ENCODE measurements at places on chromosomes 2 and 18.
A peak's percentile ranks its signal among the peaks of the same experiment; 100 is the strongest.

DNA sequence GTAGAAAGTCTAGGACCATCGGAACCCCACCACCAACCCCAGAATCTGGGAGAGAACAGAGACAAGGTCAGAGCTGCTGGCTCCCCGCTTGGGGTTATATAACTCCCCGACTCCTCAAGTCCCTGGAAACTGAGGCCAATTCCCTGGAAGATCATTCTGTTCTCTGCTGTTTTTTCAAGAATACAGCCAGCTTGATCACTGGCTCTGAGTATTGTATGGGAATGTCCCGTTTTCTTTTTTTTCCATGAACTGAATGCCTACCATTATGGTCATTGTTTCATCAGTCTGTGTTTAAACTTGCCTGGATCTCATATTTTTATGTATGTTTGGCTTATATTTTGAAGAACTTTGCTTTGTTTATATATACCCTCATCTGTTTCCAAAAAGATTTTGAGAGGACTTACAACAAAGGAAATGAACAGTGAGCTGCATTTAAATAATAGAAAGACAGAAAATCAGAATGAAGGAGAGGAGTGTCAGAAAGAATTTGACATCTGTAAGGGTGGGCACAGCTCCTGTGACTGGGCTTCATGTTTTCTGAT lies 90.0 kb upstream of the ALPP start:
- no peaks in the 10 kb centered on the region for H3K27me3 ChIP-seq
- no peaks in the 10 kb centered on the region for H3K36me3 ChIP-seq
- no peak overlapping the region for H3K27ac ChIP-seq
- H3K4me3 ChIP-seq = no peak overlapping the region

DNA sequence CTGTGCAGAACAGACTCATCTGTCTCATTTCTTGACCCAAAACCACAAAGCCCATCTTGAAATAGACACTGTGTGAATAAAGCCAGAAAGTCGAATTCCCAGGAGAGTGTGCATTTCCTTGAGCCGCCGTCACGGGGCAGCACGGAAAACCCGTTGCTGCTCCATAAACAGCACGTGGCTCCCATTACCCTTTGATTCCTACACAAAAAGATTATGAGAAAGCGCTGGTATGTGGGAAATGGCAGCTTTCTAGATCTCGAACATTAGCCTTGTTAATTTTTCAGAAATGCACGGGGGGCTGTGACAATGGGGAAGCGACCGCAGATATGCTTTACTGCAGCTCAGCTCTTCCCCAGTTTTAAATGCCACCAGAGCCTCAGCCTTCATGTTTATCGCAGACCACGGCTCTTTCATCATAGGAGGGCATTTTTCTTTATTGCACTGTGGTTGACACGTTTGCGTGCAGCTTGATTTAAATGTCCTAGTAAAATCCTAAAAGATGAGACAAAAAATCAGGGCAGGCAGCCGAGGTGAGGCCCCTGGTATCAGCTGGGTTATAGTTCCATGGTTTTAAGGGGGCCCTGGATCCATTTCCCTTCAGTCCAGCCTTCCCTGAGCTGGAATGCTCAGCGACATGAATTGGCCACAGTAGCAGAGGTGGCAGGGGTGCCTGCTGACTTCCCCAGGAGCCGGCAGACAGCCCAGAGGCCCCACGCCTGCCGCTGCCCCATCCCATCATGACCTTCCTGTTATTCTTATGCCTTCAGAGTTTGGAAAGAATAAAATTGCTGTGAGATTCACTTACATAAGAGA lies 249.3 kb downstream of the NDUFA10 start:
- H3K36me3 ChIP-seq = no peaks in the 10 kb centered on the region
- H3K4me3 ChIP-seq = no peak overlapping the region
- peaks cover 37% of the 10 kb centered on the region for H3K27me3 ChIP-seq
- peak; percentile 69 for DNase-seq

- H3K27ac ChIP-seq = no peak overlapping the region
- peaks cover 9% of the 10 kb centered on the region for H3K36me3 ChIP-seq
- no peak overlapping the region for H3K4me3 ChIP-seq
- peaks cover 8% of the 10 kb centered on the region for H3K4me1 ChIP-seq
- no peak for DNase-seq
Measured at GRCh38 chr2:65025453-65026123, 30.6 kb upstream of the CEP68 start.

DNA sequence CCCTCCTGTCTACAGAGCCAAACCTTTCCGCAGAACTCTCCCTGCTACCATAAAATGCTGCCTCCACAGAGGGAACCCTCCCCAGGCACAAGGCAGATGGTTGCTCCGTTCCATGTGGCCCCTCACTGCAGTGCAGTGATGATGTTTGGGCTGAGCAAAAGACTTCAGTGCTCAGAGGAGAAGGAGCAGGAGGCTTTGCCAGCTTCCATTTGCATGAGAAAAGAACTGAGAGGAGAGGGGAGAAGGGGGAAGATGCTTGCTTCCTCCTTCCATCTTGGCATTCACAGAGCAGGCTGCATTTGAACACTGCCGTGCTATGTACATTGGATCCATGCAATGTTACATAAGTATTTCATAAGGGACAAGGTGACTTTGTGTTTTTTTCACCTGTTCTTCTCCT lies 46.6 kb upstream of the TMEM200C start:
- H3K4me3 ChIP-seq = no peak overlapping the region
- H3K36me3 ChIP-seq = no peaks in the 10 kb centered on the region
- no peak for DNase-seq
- H3K27ac ChIP-seq = no peak overlapping the region
- H3K27me3 ChIP-seq = no peaks in the 10 kb centered on the region

- H3K27me3 ChIP-seq = no peaks in the 10 kb centered on the region
- H3K4me1 ChIP-seq = peaks cover 11% of the 10 kb centered on the region
- no peak overlapping the region for H3K27ac ChIP-seq
- DNase-seq = no peak
- H3K4me3 ChIP-seq = no peak overlapping the region
- no peaks in the 10 kb centered on the region for H3K36me3 ChIP-seq
Measured at GRCh38 chr2:9110346-9110884, 96.2 kb upstream of the ASAP2 start.

DNA sequence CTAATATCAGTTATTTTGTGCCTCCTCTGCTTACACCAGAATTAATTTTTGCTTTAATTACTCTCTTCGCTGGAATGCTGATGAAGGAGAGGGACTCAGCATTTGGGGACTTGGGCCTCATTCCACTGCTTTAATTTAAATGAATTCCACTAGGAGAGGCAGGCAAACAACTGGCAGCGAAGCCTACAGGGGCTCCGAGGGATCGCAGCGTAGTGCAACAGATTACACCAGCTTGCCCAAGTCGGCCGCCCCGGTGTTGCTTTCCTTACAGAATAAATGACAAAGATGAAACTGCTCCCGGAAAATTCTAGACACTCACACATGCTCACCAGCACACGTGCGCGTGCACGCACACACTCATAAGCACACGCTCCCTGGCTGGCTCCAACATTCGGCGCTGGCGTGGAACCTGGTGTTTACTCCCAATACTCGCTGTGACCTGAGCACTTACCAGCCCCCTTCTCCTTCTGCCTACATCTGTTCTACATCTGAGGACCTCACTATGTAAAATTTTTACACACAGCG lies 175.4 kb downstream of the ZNF521 start:
- H3K36me3 ChIP-seq = no peaks in the 10 kb centered on the region
- no peak overlapping the region for H3K4me3 ChIP-seq
- H3K27me3 ChIP-seq = no peaks in the 10 kb centered on the region
- no peak overlapping the region for H3K27ac ChIP-seq
- H3K4me1 ChIP-seq = no peaks in the 10 kb centered on the region
- no peak for DNase-seq

GRCh38 chr2:100976645-100977391 lies 25.3 kb upstream of the RPL31 start:
- no peak for DNase-seq
- no peaks in the 10 kb centered on the region for H3K27me3 ChIP-seq
- H3K4me3 ChIP-seq = no peak overlapping the region
- peaks cover 38% of the 10 kb centered on the region for H3K36me3 ChIP-seq
- H3K27ac ChIP-seq = no peak overlapping the region

- no peak overlapping the region for H3K27ac ChIP-seq
- H3K4me1 ChIP-seq = no peaks in the 10 kb centered on the region
- H3K27me3 ChIP-seq = no peaks in the 10 kb centered on the region
- H3K4me3 ChIP-seq = no peak overlapping the region
- no peaks in the 10 kb centered on the region for H3K36me3 ChIP-seq
Measured at GRCh38 chr2:123002660-123003248, 1022.3 kb upstream of the CNTNAP5 start.

DNA sequence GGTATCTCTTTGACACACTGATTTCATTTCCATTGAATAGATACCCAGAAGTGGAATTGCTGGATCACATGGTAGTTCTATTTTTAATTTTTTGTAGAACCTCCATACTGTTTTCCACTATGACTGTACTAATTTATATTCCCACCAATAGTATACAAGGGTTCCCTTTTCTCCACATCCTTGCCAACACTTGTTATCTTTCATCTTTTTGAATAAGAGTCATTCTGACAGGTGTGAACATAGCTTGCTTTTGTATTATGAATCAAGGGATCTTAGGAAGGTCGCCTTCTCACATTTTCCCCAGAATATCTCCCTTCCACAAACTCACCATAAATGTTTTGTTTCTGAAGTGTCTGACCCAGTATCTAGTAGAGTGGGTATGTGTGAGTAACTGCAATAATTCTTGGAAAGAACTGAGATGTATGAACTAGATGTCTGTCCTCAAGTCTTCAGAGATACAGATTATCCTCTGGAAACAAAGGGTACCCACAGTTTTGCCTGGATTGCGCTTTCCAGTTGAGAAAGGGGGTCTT lies 17.1 kb upstream of the SP3 start:
- peak overlapping the region; percentile 3 for H3K27ac ChIP-seq
- DNase-seq = no peak
- H3K27me3 ChIP-seq = no peaks in the 10 kb centered on the region
- H3K4me1 ChIP-seq = peaks cover 51% of the 10 kb centered on the region

DNA sequence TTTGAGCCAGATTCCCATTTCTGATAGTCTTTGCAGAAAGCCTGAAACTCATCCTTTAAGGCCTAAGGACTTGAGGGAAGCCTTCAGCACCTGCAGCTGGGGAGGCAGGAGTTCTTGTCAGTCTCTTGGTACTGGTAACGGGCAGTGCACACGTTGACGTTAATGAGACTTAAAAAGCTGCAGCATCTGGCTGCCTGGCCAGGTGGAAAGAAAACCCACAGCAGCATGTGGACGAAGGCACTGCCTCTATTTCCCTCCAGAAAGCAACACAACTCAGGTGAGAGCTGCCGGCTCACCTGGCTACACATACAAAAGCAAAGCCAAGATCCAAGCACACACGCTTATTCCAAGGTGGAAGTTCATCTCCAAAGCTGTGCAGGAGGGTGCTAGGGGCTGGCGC lies 178.8 kb downstream of the ANAPC1 start:
- peak; percentile 61 for DNase-seq
- H3K4me3 ChIP-seq = no peak overlapping the region
- no peaks in the 10 kb centered on the region for H3K36me3 ChIP-seq

- DNase-seq = no peak
- no peaks in the 10 kb centered on the region for H3K27me3 ChIP-seq
- H3K4me1 ChIP-seq = no peaks in the 10 kb centered on the region
- H3K27ac ChIP-seq = no peak overlapping the region
- no peaks in the 10 kb centered on the region for H3K36me3 ChIP-seq
Measured at GRCh38 chr2:88835726-88836125, 144.3 kb downstream of the RPIA start.

- DNase-seq = no peak
- peaks cover 11% of the 10 kb centered on the region for H3K4me1 ChIP-seq
- H3K27me3 ChIP-seq = no peaks in the 10 kb centered on the region
- H3K4me3 ChIP-seq = no peak overlapping the region
- H3K36me3 ChIP-seq = no peaks in the 10 kb centered on the region
Measured at GRCh38 chr2:75570948-75571729, 10.4 kb upstream of the EVA1A start.

GRCh38 chr2:10241641-10242430 lies 60.9 kb upstream of the HPCAL1 start:
- no peak overlapping the region for H3K4me3 ChIP-seq
- no peak overlapping the region for H3K27ac ChIP-seq
- H3K27me3 ChIP-seq = no peaks in the 10 kb centered on the region
- no peaks in the 10 kb centered on the region for H3K36me3 ChIP-seq

DNA sequence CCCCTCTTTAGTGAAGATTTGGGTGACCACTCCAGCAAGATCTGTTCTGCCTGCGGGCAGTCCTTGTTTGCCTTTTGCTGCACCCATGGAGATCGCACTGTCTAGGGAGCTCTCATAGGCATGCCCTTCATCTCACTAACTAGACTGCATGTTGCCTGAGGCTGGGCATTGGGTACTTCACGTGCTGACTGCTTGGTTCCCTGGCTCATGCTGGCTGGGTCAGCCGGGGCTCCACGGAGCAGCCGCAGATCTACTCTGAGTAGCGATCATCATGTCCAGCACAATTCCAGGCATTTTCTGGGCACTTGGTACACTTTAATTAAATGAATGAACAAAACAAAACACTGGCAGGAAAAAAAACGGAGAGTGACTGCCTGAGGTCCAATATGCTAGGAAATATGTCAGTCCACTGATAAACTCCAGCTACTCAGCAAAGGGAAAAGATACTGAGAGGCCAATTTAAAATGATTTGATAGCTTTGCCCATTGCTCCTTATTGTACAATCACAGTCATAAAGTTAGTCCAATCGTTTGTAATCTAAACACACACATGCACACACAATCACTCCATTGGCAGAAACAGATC lies 220.3 kb downstream of the C1D start:
- no peaks in the 10 kb centered on the region for H3K36me3 ChIP-seq
- H3K4me3 ChIP-seq = no peak overlapping the region
- peaks cover 8% of the 10 kb centered on the region for H3K4me1 ChIP-seq
- no peak overlapping the region for H3K27ac ChIP-seq
- H3K27me3 ChIP-seq = no peaks in the 10 kb centered on the region

DNA sequence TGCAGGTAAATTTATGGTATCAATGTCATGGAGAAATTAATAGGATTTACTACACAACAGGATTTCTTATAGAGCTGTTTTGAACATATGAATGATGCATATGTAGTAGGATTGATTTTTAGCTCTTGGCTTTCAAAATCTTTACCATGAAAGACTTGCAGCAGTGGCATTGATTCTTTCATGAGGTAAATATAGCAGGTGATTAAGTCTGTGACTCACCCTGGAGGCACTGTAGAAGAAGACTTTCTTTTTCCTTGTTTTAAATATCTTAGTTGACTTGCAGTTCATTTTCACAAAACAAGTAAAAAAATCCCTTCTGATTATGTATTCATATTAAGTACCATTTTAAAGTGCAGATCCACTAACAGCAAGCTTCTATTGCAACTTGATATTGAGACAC lies 463.0 kb downstream of the FBXO15 start:
- H3K36me3 ChIP-seq = no peaks in the 10 kb centered on the region
- H3K4me3 ChIP-seq = no peak overlapping the region
- H3K27ac ChIP-seq = no peak overlapping the region
- H3K27me3 ChIP-seq = no peaks in the 10 kb centered on the region
- H3K4me1 ChIP-seq = no peaks in the 10 kb centered on the region
- DNase-seq = no peak

Measured in suprapubic skin (tissue), 4 donors.